Foreskin keratinocyte (primary cell): ENCODE measurements at places on chromosomes 1 and 21. TPM values are rescaled to one million over a fixed set of nuclear protein-coding genes. Genes with fewer than 3 reads are reported as not detected.

The MAP3K7CL gene
- 12.3 and 12.4 TPM in 2 replicates for polyA plus RNA-seq

DNA sequence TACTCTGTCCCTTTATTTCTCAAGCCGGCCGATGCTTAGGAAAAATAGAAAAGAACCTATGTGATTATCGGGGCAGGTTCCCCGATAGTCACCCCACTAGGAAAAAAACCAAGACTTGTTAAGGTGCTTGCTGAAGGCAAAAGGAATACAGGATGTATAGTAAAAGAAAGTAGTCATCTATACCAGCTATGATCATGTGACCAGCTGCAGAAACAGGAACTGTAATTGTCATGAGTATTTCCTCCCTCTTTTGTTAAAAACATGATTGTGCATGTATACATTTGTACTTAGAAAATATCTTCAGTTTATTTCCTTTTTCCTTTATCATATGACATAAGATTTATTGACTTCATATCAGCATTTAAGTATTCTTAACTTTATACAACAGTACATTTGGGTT is 30.5 kb downstream of the PIGK start:
- DNase-seq = no peak

The ABCD3 gene
- 11.4 and 15.9 TPM in 2 replicates for polyA plus RNA-seq

The ANKRD35 gene
- polyA plus RNA-seq = 0.26 and 0.41 TPM in 2 replicates

The TCP10L gene
- polyA plus RNA-seq = 0.37 and 0.63 TPM in 2 replicates

GRCh38 chr1:219952361-219952760 is 24.0 kb upstream of the SLC30A10 start:
- no peak for DNase-seq

The FNDC7 gene
- 0.01 TPM in 1 of 2 replicates, not detected in the other for polyA plus RNA-seq

DNA sequence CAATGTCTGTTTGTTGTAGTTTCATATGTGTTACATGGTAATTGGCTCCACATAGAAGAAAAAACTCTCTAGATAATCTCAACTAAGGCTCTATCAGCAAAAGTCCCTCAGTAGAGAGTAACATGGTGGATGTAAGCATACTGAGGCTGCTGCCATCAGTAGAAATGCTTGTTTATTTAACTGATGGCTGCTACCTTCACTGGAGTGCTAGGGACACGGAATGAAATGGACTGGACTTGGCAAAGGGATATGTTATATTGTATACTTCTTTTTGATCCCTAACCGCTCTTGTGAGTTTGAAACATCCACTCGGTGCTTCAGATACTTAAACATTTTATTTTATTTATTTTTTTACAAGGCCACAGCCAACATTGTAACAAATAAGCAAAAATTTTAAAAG is 143.0 kb downstream of the ZNF281 start:
- DNase-seq = no peak

GRCh38 chr1:51526248-51526647 is 7.2 kb upstream of the EPS15 start:
- DNase-seq = no peak

GRCh38 chr1:174764191-174764590 is 235.6 kb upstream of the CACYBP start:
- DNase-seq = no peak

The S100A7 gene
- polyA plus RNA-seq = 0.59 TPM in 1 of 2 replicates, not detected in the other

The CTTNBP2NL gene
- polyA plus RNA-seq = 6.1 and 6.7 TPM in 2 replicates

DNA sequence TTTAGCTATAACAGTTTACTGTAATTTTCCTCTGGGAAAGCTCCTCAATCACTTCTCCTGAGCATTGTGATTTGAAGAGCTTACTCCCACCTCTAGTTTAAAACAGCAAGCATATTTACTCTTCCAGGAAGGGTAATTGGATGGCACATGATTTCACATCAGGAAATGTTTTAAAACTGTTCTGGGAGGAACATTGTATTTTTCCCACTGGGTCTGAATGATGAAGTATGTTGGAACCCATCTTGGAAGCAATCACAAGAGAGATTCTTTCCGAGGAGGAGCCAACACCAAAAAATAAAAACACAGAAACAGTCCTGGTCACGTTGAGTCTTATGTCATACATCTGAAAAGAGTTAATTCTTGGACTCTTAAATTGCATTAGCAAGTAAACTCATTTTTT is 17.3 kb downstream of the MAP10 start:
- no peak for DNase-seq

The LRRC38 gene
- polyA plus RNA-seq = not detected in 2 replicates

The NPR1 gene
- not detected in 2 replicates for polyA plus RNA-seq

DNA sequence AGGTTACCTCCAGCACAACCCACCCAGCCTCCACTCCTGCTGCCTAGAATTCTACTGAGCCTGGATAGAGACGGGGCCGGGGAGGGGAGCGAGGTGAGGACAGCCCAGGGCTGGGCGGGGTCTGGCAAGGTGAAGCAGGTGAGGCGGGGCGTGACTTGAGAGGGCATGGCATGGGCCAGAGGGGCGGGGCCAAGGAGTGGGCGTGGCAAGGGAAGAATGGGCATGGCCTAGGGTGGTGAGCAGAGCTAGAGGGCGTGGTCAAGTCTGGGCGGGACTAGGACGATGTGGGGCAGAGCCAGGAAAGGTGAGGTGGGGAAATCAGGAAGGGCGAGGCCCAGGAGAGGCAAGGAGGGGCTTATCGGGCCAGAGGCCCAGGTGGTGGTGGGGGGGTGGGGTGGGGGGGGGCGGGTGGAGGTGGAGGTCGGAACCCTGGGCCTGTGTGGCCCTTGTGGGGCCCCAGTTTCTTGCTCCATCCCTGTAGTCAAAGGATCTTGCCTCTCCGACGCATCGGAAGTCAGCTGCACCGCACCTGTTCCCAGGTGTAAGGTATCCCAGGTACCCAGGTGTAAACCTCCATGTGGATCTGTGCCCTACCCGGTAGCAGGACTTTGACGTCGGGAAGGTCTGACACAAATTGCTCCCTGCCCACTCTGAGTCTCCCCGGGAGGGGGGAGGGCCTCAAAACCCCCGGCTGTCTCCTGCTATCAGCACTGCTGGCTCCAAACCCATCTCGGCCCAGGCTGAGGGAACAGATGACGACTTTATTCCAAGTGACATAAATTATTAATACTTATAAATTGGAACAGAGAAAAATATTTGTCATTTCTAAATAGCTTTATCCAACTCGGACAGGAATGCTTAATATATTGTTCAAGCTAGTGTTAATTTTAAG is 32.9 kb upstream of the UTS2 start:
- DNase-seq = peak; percentile 44

DNA sequence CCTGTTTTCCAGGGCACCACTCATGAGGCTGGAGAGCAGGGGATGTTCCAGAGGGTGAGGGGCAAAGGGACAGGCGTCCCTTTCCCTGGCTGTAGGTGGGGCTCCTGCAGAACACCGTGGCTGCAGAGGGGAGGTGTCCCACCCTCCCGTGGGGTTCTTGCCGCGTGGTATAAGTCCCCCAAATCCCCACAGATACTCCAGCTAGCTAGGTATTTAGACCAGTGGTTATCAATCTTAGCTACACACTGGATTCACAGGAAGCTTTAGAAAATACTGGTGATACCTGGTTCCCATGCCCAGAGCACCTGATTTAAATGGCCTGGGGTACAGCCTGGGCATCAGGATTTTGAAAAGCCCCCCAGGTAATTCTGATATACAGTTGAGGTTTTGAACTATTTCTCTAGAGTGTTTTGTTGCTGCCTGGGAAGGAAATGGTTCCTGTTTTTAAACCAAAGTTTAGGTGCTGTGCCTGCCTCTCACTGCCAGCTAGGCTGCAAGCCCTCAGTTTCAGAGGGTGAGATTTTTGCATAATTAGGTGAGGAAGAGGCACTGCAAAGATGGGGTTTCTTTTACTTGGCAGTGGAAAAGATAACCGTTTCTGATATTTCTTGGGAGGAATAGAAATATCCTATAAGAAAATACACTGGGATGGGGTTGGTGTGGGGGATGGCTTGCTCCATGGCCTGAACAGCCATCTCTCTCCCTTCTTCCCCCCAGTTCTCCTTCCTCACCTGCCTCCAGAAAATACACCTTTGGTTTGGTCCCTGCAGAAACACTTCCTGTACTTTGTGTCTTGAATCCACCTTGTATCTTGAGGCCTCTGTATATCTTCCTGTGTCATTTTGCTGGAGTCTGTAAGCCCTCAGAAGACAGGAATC is 51.7 kb downstream of the RASSF5 start:
- no peak for DNase-seq

- no peak for DNase-seq
Observed at GRCh38 chr1:68796888-68797287, 300.0 kb upstream of the DEPDC1 start.

The PM20D1 gene
- polyA plus RNA-seq = not detected in 2 replicates

DNA sequence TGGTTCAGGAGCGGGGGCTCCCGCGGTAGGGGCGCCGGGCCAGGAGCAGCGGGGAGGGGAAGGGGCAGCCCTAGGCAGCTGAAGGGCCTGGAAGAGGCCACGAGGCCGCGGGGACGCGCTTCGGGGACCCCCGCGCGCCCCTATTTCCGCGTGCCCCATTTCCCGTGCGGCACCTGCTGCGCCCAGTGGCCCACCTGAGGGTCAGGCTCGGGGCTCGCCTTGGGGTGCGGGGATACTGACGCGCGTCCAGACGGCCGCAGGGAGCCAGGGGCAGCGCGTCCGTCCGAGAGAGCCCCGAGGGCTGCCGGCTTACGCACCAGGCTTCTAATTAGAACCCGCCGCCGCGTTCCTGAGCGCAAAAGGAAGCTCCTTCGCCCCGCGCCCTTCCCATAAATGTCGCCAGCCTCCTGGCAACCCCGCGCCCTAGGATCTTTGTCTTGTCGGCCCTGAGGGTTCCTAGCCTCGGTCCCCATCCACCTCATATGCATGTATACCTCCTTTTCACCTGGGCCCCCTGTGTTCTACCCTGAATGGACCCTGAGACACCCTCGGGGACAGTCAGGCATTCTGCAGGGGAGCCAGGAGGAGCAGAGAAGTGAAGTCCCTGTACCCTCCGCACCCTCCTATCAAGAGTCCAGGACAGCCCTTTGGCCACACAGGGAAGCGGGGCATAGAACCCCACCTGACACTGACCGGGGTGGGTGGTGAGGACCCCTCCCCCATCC is 1.8 kb downstream of the WNT3A start:
- DNase-seq = no peak

The CYP4A11 gene
- not detected in 2 replicates for polyA plus RNA-seq

GRCh38 chr1:176206006-176206960 is 803 bp downstream of the COP1 start:
- DNase-seq = peak; percentile 47

- no peak for DNase-seq
Observed at GRCh38 chr1:29247571-29248273, 11.4 kb downstream of the PTPRU start.

GRCh38 chr1:218611916-218612585 is 266.9 kb downstream of the TGFB2 start:
- DNase-seq = no peak

The DCDC2B gene
- polyA plus RNA-seq = not detected in 2 replicates

The ASCL5 gene
- polyA plus RNA-seq = 0.04 TPM in 1 of 2 replicates, not detected in the other

The IL20 gene
- 0.22 and 0.33 TPM in 2 replicates for polyA plus RNA-seq

The COL18A1 gene
- 26.2 and 32.3 TPM in 2 replicates for polyA plus RNA-seq

- no peak for DNase-seq
Observed at GRCh38 chr1:169610108-169610507, 19.8 kb downstream of the SELP start.

- DNase-seq = no peak
Observed at GRCh38 chr1:184791550-184791900, 36.9 kb upstream of the EDEM3 start.

GRCh38 chr1:199857516-199857915 is 170.0 kb upstream of the NR5A2 start:
- DNase-seq = no peak

- no peak for DNase-seq
Observed at GRCh38 chr1:87044424-87044823, 130.0 kb downstream of the HS2ST1 start.

The LCE2B gene
- 0.19 and 0.79 TPM in 2 replicates for polyA plus RNA-seq

The OR10R2 gene
- polyA plus RNA-seq = not detected in 2 replicates

The SLC25A34 gene
- 0.25 TPM in 2 replicates for polyA plus RNA-seq

- DNase-seq = no peak
Observed at GRCh38 chr1:110111081-110111480, 1.2 kb upstream of the UBL4B start.

GRCh38 chr21:16070207-16070651 is 340.4 kb downstream of the USP25 start:
- DNase-seq = no peak

DNA sequence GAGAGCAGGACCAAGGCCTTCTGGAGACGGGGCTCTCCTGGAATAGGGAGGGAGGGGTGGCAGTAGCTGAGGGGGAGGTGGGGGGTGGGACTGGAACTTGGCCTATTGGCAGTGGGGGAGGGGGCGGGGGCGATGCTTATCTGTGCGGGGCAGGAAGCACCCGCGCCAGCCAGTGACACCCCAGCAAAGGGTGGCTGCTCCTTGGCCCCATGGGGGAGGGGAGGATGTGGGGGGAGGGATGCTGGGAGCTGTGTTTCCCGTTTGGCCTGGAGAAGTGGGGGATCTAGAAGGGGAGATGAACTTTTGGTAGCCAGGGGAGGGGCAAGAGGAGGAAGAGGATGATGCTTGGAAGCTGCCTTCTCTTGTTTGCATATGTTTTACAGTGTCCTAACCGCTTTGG is 11.0 kb downstream of the ZBTB7B start:
- no peak for DNase-seq

The RASAL2 gene
- 4.5 and 4.9 TPM in 2 replicates for polyA plus RNA-seq

GRCh38 chr1:80170811-80171485 is 1164.4 kb upstream of the ADGRL4 start:
- DNase-seq = no peak

The GPATCH4 gene
- polyA plus RNA-seq = 39.0 and 45.9 TPM in 2 replicates

- DNase-seq = no peak
Observed at GRCh38 chr1:4529446-4530165, 124.8 kb upstream of the AJAP1 start.

DNA sequence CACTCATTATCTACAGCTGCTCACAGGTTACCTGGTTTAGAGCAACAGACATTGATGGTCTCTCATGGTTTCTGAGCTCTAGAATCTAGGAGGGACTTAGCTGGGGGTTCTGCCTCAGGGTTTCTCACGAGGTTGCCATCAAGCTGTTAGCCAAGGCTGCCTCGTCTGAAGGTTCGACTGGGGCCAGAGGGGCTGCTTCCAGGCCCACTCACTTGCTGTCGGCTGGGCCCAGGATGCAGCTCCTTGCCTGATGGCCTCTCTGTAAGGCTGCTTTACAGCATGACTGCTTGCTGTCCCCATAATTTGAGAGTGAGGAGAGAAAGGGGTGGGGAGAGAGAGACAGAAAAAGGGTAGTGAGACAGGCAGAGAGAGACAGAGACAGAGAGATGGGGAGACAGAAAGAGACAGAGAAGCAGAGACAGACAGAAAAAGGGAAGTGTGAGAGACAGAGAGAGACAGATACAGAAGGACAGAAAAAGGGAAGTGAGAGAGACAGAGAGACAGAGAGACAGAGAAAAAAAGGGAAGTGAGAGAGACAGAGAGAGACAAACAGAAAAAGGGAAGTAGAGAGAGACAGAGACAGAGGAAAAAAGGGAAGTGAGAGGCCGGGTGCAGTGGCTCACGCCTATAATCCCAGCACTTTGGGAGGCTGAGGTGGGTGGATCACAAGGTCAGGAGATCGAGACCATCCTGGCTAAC is 106.8 kb upstream of the C1orf174 start:
- no peak for DNase-seq

GRCh38 chr1:31182352-31182751 is 57.3 kb downstream of the NKAIN1 start:
- DNase-seq = peak; percentile 87

GRCh38 chr1:69985376-69985775 is 220.0 kb downstream of the LRRC40 start:
- DNase-seq = no peak

The ACAP3 gene
- 18.9 and 24.0 TPM in 2 replicates for polyA plus RNA-seq

The TTC34 gene
- polyA plus RNA-seq = under 0.01 and 0.01 TPM in 2 replicates

The SPATA17 gene
- 0.47 and 0.99 TPM in 2 replicates for polyA plus RNA-seq

The TMIGD3 gene
- polyA plus RNA-seq = not detected in 2 replicates

The LYPD8 gene
- polyA plus RNA-seq = not detected in 2 replicates
